Muscle of leg (tissue), 16 donors: ENCODE measurements at places on chromosomes 7 and 10. TPM values are rescaled to one million over a fixed set of nuclear protein-coding genes. Genes with fewer than 3 reads are reported as not detected.

FBXO24 gene
- 0.80 TPM for total RNA-seq

SEMA3A gene
- total RNA-seq: 42.7 TPM

KIAA1549 gene
- 4.1 TPM for total RNA-seq

OR13A1 gene
- not detected for total RNA-seq

CLCN1 gene
- 1.1 TPM for total RNA-seq

CDC14C gene
- total RNA-seq: 0.04 TPM

SLC18A3 gene
- not detected for total RNA-seq

TLL2 gene
- total RNA-seq: 0.71 TPM

CYP2E1 gene
- total RNA-seq: 0.98 TPM

CNPY1 gene
- 0.18 TPM for total RNA-seq

CRHR2 gene
- 0.40 TPM for total RNA-seq

TCAF2 gene
- total RNA-seq: 9.4 TPM

GIMAP6 gene
- total RNA-seq: 18.7 TPM

TRUB1 gene
- total RNA-seq: 20.9 TPM

LRRC4 gene
- total RNA-seq: 2.0 TPM

SFTPA2 gene
- total RNA-seq: not detected

GIMAP2 gene
- total RNA-seq: 7.4 TPM

COMMD3 gene
- total RNA-seq: 69.3 TPM

MYO3A gene
- 0.84 TPM for total RNA-seq

PLAU gene
- total RNA-seq: 21.4 TPM

GPR158 gene
- total RNA-seq: 0.13 TPM

NXPH1 gene
- not detected for total RNA-seq

MBL2 gene
- total RNA-seq: not detected

LDB1 gene
- total RNA-seq: 48.3 TPM

FAM25C gene
- not detected for total RNA-seq

LRGUK gene
- total RNA-seq: 0.89 TPM

FXYD4 gene
- total RNA-seq: 0.44 TPM
